CD4-positive, alpha-beta T cell treated with Interleukin-21 for 1 hour (primary cell): ENCODE measurements at places on chromosomes 1 and 21.

DNA sequence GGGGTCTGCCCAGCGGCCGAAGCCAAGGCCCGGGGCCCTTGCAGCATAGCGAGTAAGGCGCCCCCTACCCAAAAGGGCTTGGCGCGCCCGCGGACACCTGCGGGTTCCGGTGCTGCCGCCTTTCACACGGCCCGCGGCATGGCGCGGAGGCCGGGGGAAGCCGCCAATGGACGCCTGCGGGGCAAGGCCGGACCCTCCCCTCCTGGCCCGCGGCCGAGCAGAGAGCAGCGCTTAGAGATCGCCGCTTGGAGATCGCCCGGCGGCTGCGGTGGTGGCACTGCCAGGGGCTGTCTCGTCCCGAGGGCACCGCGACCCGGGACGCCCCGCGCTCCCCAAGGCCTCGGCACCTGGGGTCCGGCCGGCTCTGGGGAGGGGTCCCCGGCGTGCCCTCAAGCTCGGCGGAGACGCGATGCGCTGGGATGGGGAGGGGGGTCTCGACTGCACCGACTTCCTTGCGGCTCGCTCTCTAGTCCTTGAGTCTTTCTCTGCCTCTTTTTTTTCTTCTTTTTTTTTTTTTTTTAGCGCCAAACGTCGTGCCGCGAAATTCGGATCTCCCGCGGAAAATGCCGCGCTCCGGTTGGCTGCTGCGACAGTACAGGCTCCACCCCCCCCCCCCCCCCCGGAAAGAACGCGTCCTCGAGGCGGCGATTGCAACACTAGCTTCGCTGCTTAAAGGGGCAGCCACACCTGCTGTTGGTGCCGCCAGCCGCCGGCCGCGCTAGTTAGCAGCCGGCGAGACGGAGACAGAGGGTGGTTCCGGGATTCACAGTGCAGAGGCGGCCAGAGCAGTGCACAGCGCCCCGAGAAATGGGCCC, at the start of gene E2F2:
Gene E2F2 (minus strand): TSS at position 487 of the 815 bp plus-strand sequence. CDS start 440 bp downstream, at position 47.
- peak; percentile 89 for DNase-seq

GRCh38 chr1:25816112-25816718, 3.5 kb upstream of the MTFR1L start:
- DNase-seq, result no peak

- DNase-seq, result peak; percentile 33
Measured at GRCh38 chr1:167627615-167627864, 2.5 kb upstream of the RCSD1 start.

DNA sequence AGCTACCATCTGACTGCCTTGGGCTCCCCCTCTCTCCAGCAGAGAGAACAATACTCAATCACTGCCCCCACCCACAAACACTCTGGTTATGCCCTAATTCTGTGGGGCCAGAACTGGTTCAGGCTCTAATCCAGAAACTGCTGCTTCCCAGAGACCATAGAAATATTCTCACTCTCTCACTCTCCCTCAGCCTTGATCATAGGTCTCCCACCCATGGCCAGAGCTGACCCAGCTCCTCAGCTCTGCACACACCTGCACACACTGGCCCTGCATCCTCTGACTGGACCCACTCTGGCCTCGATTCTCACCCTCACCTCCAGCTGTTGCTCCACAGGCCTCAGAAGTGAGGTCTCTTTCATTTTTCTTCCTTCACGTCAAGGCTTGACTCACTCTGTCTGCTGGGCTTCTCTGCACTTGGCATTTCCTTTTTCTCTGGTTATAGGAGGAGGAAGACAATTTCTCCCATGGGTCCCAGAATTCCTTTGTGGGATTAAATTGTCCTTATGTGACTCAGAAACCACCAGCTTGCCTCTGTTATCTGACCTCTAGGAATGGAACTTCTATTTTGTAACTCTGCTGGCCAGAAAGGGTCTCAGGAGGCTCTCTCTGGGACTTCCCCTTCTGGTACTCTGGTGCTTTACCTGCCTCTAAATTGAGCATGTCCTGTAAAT, 15.6 kb upstream of the ZMYM6 start:
- DNase-seq, result no peak

DNA sequence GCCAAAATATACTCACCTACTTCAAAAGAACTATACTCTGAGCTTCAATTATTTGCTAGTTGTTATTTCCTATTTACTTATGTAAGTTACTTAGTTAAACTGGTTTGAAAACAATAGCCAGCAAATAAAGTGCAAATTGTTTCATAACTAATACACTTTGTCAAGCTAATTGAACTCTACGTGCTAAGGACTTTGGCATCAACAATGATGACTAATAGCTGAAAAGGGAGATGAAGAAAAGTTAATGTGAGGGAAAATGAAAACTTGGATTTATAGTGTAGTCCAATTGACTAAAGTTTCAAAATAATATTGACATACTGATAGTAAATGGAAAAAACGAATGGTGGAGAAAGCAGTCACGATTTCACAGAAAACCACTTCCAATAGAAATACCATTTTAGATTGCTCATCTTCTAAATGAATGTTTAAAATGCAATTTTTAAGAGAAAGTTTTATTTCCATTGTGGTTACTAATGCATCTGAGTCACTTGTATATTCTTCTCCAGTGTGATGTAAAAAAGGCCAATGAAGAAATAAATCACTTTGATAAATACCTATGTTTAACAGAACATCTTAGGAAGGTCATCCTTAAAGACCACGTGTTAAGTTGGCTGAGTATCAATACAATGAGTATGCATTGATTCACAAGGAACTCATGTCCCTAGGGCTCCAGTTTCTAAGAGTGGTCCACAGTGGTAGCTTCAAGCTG, 455.2 kb downstream of the LTN1 start:
- DNase-seq, result no peak

DNA sequence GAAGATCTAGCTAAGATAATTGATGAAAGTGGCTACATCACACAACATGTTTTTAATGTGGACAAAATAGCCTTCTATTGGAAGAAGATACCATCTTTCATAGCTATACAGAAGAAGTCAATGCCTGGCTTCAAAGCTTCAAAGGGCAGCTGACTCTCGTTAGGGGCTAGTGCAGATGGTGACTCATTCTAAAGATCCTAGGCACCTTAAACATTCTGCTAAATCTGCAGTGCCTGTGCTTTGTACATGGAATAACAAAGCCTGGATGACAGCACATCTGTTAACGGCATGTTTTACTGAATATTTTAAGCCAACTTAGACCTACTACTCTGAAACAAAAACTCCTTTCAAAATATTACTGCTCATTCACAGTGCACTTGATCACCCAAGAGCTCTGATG, 65.6 kb upstream of the USP24 start:
- no peak for DNase-seq

- DNase-seq, result no peak
Measured at GRCh38 chr1:109787211-109787844, 23.6 kb upstream of the EPS8L3 start.

GRCh38 chr21:45536301-45537081, 5.7 kb downstream of the SLC19A1 start:
- DNase-seq, result no peak

GRCh38 chr1:203128716-203129500, 1.4 kb downstream of the ADORA1 start:
- no peak for DNase-seq

DNA sequence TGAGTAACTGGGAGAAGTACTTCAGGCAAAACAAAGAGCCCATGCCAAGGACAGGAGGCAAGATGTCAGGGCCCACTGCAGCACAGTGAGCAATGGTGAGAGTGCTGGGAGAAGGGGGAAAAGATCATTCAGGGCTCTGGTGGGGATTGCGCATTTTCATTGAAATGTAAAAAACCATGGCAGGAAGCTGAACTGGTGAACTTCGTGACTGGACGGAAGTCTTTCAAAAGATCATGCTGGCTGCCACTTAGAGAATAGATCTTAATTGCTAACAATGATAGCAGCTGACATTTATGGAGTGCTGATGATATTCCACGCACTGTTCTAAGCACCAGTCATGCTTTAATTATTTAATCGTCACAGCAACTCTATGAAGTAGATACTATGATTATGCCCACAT, 107.0 kb downstream of the TGFBR3 start:
- DNase-seq, result no peak

DNA sequence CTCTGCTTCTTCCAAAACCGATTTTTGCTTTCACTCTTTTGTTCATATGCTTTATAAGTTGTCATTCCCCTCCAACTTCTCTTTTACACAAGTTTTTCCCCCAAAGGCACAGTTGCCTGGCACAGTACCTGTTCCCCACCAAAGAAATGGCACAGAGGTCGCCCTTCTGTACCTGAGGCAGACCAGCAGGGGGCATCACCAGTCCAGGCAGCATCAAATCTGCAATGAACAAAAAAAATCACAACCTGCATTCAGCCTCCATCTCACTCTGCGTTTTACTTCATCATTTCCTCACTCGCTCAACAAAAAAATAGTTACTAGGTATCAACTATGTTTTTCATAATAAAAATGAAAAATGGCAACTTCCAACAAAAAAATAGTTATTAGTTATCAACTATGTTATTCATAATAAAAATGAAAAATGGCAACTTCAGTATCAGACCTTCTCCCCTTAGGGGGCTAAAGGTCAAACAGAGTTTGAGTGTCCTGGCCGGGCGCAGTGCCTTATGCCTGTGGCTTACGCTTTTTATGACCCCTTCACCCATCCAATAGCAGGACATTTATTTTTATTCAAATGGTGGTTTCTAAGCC, 4.1 kb downstream of the EIF2D start:
- DNase-seq, result peak; percentile 73

GRCh38 chr1:200704986-200705500, 33.6 kb upstream of the CAMSAP2 start:
- no peak for DNase-seq

GRCh38 chr1:42730002-42730401, 10.0 kb downstream of the CLDN19 start:
- DNase-seq, result no peak

DNA sequence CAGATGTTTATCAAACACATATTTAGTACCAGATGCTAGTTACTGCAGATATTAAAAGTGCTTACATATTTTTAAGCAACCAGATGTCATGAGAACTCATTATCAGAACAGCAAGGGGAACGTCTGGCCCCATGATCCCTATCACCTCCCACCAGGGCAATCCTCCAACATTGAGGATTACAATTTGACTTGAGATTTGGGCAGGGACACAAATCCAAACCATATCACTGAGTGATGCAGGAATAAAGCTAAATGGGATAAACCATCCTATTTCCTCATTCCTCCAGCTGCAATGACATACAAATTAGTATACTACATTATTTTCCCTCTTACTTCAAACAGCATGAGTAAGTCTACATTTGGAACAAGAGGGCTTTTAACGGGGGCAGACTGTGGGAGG, 3.1 kb upstream of the KCNK2 start:
- DNase-seq, result no peak

GRCh38 chr1:47656719-47657685, 219.2 kb downstream of the FOXD2 start:
- no peak for DNase-seq

DNA sequence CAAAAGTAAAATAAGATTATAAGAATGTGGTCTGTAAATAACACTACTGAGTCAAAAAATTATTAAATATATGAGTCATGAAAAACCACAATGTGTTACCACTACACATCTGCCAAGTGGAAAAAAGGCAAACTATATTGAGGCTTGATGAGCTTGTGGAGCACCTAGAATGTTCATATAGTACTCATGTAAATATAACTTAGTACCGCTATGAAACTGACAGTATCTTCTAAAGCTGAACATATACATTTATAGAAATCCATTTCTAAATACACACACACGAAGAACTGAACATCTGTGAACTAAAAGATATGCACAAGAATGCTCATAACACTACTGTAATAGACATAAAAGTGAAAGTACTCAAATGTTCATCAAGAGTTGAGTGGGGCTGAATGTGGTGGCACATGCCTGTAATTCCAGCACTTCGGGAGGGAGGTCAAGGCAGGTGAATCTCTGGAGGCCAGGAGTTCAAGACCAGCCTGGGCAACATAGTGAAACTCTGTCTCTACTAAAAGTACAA, 18.5 kb upstream of the GBP3 start:
- peak; percentile 18 for DNase-seq

DNA sequence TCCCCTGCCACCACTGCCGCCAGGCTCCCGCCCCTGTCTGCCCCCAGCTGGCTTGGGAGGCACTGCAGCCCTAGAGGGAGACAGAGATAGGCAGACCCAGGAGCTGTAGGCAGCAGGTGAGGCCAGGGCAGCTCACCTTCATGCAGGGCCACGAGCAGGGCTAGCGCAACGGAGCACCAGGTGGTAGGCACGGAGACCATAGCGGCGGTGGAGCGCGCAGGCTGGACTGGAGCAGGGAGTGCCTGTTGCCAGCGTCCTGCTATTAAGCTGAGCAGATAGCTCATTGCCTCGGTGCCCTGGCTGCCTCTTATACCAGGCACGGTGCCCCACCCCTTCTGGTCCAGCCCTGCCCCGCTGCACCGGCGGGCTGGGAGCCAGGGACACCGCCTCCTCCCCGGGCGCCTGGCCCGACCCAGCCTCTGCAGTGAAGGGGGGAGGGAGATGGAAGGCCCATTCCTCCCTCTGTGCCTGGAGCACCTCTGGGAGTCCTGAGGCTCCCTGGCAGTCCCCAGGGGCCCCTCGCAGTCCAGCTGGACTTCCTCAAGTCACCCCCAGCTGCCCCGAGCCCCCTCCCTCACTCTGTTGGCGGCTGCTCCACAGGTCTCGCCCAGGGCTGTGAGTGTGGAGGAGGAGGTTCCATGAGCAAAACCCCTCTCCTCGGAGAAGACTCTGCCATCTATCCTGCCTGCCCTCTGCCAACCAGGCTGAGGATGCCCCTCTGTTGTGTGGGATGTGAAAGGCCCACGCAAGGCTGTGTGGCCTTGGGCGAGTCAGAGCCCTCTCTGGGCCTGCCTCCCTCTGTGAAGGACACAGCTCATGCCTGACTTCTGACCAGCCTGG, at the start of gene EDN2:
Gene EDN2 (minus strand): TSS at position 282 of the 840 bp plus-strand sequence. CDS start 82 bp downstream, at position 200.
- DNase-seq, result no peak

DNA sequence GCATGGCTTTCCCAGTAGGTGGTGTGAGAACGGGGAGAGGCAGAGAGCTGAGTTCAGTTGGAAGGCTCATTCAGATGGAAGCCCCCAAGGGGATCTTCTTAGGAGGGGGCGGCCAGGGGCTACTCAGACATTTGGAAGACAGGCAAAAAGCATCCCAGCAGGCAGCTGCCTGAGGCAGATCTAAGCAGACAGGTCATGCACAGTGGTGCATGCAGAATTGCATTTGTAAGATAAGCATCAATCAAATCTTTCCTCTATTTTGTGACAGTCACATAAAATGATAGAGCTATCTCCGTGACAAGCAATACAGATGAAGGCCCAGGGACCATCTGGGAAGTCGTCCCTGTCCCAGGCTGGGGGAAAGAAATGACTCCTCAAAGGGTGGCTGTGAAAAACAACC, 3.8 kb downstream of the RAB3B start:
- no peak for DNase-seq

DNA sequence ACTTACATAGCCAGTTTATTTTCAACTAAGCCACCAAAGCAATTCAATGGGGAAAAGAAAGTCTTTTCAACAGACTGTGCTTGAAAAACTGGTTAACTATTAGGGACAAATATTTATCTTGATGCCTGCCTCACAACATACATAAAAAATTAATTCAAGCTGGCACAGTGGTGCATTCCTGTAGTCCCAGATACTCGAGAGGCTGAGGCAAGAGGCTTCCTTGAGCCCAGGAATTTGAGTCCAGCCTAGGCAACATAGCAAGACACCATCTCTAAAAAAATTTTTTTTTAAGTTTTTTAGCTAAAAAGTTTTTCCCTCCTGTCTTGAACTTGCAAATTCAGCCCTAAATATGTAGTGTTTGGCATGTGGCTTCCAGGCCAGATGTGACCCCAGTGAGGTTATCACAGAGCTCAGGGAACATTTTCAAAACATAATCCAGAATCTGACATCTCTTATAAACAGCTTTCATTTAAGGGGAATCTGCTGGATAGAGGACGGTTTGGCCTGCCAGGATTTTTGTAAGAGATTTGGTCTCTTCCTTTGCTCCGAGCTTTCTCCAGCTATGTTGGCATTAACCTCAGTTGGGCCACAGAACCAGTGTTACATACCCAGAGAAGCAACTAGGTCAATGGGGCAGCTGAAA, 46.4 kb downstream of the COL6A1 start:
- DNase-seq, result no peak
